Mammary epithelial cell (primary cell): ENCODE measurements at places on chromosomes 12 and 14. TPM values are rescaled to one million over a fixed set of nuclear protein-coding genes. Genes with fewer than 3 reads are reported as not detected.

- no peak for DNase-seq
Measured at GRCh38 chr14:55356913-55357312, 54.7 kb downstream of the ATG14 start.

Gene TAS2R42
- not detected for polyA plus RNA-seq

- no peak for DNase-seq
Measured at GRCh38 chr14:100782516-100783320, 43.2 kb upstream of the MEG3 start.

DNA sequence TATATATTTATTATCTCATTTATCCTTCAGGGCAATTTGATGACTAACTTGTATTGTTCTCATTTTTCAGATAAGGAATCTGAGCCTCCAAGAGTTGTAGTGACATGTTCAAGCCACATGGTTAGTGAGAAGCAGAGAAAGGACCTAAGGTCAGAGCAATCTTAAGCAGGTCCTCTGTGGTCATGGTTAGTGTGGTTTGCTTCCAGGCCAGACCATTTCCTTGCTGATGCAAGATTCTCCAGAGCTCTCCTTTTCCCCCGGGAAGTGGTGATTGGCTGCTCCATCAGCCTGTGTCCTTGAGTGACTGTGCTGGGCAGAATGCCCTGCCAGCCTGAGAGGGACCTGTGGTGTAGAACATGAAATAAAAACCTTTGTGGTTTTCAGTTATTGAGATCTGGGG is 141.3 kb downstream of the KTN1 start:
- DNase-seq, result peak; percentile 92

- no peak for DNase-seq
Measured at GRCh38 chr12:66119870-66120241, 10.7 kb downstream of the LLPH start.

DNA sequence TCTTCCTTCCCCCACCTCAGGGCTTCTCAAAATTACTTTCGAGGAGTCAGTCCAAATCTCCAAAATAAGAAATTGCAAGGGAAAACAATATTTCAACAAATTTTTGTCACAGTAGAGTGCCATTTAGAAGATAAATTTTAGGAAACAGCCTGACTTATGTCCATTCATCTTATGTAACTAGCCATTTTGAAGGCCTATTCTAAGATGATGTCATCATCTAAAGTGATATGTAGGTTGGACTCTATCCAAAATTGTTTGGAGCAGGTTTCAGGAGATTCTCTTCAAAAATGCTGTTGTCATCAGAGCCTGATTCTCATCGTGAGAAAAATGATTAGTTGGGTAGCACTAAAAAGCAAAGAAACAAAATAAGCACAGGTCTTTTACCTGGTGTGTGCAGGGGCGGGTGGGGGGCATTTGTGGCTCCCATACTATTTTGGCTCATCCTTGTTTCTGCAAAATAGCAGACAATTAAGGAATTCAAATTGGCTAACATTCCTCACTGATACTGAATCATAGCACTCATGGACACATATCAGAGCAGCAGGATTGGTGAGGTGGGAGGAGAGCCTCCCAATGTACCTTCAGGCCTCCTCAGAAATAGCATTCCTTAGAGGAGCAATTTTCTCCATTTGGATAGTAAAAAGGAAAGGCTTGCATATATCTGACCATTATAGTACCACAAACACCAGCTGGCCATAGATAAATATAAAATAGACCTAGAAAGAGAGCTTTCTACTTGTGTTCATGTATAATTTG is 360.9 kb upstream of the NAV3 start:
- no peak for DNase-seq

Gene TAS2R31
- polyA plus RNA-seq, result not detected

GRCh38 chr12:78697817-78698415 is 166.7 kb upstream of the SYT1 start:
- peak; percentile 66 for DNase-seq

DNA sequence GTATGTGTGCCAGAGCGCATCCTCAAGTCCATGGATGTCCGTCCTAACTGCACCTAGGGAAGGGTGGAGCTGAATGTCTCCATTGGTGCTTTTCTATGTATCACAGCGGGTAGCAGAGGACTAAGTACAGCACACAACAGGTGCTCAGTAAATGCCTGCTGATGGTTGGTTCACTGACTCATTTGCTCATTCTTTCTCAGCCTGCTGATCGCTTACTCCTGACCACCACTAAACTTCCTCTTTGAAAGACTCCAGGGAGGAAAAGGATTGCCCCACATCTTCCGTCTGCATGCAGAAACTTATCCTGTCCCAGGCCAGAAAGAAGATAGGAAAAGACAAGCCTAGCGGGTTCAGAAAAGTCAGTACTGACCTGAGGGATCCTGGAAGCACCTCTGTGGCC is 66.3 kb downstream of the B4GALNT3 start:
- no peak for DNase-seq

- peak; percentile 89 for DNase-seq
Measured at GRCh38 chr12:115070313-115070712, 386.3 kb upstream of the TBX3 start.

Gene C12orf57
- 128 TPM for polyA plus RNA-seq

Gene LRRC10
- polyA plus RNA-seq, result not detected

GRCh38 chr14:81344481-81345160 is 55.5 kb downstream of the STON2 start:
- DNase-seq, result no peak

- DNase-seq, result peak; percentile 71
Measured at GRCh38 chr14:42222924-42223471, 616.3 kb downstream of the LRFN5 start.

Gene ESPL1
- polyA plus RNA-seq, result 10.0 TPM

Gene BBS10
- 3.3 TPM for polyA plus RNA-seq

Gene CIDEB
- 3.3 TPM for polyA plus RNA-seq

GRCh38 chr12:128724468-128725046 is 99.2 kb downstream of the SLC15A4 start:
- no peak for DNase-seq
